GF-D8 (cell line): ENCODE measurements at places on chromosomes 7 and 10.

DNA sequence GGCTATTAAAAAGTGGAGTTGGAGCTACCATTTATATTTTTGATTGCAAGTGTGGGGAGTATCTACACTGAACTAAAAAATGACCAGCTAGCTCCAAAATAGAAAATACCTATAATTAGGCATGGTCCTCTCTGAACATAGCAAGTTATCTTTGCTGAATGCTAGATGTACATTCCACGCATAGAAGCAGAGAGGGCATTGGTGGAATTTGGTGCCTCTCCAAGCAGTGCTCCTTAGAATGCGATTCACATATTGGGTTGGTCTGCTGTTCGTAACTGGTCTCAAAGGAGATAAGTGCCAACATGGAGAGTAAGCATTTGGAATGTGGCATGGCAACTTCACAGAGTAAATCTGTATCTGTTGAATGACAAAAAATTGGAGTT is 196.2 kb downstream of the PTN start:
- no peak for DNase-seq

GRCh38 chr7:148214101-148214500 is 376.5 kb upstream of the C7orf33 start:
- DNase-seq, result no peak

- DNase-seq, result no peak
Measured at GRCh38 chr10:33882996-33883395, 548.5 kb upstream of the NRP1 start.

- DNase-seq, result no peak
Measured at GRCh38 chr10:102641402-102641801, 2.9 kb upstream of the TRIM8 start.

DNA sequence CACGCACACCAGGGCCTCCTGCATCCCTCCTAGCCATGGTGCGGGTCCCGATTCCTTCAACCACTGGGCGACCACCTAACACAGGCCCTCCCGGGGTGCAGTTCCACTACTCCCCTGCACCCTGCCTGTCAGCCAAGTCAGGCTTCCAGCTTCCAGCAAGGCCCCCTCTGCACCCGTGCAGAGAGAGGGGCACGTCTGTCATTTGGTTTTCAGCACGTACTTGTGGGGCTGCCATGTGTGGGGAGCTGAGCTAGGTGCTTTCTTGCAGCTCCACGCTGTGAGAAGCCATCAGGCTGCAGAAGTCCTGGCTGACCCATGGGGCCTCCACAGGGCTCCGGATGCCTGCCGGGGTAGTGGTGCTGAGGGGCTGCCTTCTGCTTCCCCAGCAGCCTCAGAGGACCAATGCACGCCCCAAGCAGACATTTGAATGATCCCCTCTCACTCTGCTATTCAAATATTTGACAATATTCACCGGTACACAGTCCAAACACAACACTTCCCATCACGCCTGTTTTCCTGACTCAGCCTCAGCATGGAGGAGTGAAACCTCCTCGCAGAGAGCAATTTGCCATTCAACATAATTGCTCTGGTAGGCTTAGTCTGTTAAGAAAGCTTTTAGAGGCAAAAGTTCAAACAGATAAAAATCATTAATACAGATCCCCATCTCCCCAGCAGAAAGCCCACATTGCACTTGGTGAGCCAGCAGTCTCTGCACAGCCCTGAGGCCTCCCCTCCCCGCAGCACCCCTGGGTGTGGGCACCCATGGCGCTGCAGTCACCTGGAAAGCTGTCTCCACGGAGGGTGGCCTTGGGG is 449.9 kb downstream of the PTPRN2 start:
- no peak for DNase-seq

DNA sequence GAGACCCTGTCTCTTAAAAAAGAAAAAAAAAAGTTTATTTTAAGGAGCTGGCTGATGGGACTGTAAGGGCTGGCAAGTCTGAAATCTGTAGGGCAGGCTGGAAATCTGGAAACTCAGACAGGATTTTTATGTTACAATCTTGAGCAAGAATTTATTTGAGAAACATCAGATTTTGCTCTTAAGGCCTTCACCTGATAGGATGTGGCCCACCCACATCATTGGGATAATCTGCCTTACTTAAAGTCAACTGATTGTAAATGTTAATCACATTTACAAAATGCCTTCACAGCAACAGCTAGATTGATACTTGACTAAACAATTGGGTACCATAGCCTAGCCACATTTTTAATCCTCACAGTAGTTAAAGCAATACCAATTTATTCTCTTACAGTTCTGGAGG is 11.5 kb downstream of the MINDY4 start:
- DNase-seq, result no peak

- no peak for DNase-seq
Measured at GRCh38 chr10:78688901-78689583, 379.7 kb upstream of the ZMIZ1 start.

DNA sequence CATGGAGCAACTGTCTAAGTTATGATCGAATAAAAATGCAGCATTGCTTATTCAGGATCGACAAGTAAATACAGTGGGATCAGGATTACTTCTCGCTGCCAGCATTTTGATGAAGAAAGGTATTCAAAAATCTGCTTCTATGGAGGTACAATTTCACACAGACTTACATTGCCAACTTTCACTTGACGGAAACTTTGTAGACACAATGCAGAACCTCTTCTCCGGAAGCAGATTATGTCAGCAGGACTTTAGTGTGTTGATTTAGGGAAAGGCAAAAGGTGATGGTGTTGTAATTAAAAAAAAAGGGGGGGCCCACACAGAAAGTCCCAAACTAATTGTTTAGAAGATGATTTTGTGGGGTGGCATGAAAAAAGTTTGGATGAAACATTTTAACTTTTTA is 462.4 kb upstream of the KLF6 start:
- no peak for DNase-seq

DNA sequence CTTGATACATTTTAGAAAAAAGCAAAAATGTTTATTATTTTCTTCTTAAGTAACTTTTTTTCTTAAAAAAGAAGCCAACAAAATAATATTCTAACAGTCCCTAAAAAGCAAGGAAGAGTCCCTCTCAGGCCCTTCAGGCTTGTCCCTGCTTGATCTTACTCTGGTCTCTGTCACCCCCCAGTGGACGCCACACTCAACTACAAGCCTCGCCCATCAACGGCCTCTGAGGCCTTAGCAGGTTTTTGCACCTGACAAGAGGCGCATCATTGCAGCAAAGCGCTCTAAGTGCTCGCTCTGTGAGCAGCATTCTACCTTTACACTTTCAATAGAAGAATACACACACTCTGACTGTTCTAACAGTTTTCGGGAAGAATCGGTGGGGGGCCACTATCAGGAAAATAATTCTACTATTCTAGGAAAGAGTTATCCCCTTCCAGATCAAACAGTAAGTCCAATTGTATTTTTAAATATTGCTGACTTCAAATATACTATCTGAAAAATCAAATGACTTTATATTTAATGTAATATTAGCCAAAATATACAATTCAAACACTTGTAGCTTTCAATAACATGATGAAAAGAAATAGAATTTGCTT is 139.2 kb downstream of the USP6NL start:
- no peak for DNase-seq

DNA sequence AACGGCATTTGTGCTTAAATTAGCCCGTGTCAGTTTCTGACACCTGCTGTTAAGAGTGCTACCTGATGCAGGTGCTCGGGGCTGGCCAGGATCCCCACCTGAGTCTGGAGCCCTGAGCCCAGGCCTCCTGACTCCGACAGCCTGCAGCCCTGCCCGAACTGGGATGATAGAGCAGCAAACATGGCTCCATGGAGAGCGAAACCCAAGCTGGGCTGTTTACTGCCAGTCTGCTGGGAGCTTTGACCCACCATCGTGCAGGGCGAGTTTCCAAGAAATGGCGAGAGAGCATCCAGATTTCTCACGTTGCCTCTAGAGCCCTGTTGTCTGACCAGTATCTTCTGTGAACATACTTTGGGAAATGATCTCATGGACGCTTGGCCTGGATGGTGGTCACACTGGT is 66.2 kb downstream of the MGMT start:
- DNase-seq, result no peak

GRCh38 chr7:46123-46829 is 146.1 kb upstream of the FAM20C start:
- DNase-seq, result no peak

- no peak for DNase-seq
Measured at GRCh38 chr10:124300224-124300623, 118.5 kb downstream of the OAT start.
